NCI-H2081 treated with DMSO at 0.1 percent for 48 hours (cell line): ENCODE measurements at places on chromosomes 13 and 19.

GRCh38 chr13:53822136-53822535, 793.5 kb downstream of the OLFM4 start:
- DNase-seq, result no peak

GRCh38 chr13:102897371-102898138, 51.7 kb downstream of the ERCC5 start:
- no peak for DNase-seq

DNA sequence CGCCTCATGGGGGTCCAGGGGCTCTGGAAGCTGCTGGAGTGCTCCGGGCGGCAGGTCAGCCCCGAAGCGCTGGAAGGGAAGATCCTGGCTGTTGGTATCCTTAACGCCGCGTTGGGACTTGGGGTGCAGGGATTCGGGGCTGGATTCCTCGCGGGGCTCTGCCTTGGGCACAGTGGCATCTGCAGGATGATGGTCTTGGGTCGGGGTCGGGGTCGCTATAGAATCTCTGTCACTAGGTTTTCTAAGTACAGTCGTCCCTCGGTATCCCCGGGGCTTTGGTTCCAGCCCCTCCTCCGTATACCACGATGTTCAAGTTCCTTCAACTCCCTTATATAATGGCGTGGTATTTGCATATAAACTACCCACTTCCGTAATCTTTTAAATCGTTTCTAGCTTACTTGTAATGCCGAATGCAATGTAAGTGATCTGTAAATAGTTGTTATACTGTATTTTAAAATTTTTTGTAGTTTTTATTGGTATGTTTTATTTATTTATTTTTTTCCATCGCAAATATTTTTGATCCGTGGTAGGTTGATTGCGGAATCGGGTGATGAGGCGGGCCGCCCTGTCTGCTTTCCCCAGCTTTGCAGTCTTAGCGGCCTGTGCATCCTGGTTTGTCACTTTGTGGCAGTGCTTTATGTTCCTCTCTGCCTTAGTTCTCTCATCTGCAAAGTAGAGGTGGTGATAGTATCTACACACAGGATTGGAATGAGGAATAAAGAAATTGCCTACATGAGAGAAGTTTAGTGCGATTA, 606 bp downstream of the ERCC5 start:
- DNase-seq, result no peak

GRCh38 chr13:99403458-99403971, 96.3 kb upstream of the GPR183 start:
- DNase-seq, result no peak

GRCh38 chr13:94613051-94613450, 11.4 kb downstream of the GPR180 start:
- no peak for DNase-seq

GRCh38 chr13:42602906-42603305, 29.0 kb downstream of the TNFSF11 start:
- no peak for DNase-seq

DNA sequence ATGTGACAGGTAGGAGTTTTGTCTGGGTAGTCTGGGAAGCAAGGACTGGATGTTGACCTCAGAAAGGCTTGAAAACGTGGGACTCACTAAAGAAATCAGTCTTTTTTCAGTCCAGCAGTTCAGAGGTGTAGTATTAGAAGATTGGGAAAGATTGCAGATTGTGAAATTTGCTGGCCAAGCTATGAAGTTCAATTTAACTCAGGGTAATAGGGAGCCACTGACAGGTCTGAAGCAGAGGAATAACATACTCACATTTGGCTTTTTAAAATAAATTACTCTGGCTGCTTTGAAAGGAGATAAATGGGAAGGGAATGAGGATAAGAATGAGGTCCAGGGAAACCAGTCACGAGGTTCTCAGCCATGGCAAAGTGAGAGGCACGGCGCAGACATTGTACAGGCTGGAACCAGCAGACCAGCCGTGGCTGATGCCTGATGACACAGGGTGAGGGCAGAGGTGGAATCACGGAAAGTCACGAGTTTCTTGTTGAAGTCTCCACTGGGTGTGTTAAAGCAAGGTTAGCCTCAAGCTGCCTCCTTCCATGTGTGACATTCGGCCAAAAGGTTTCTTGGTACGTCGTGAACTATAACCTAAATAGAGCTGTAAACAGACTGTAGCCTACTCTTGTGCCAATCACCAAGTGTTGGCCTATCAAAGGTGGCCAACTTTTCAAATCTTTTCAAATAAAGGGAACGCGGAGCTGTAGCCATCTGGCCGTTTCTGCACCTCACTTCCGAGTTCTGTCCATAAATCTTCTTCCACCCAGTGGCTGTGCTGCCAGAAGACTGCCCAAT, 377.6 kb downstream of the IRS2 start:
- DNase-seq, result no peak

- no peak for DNase-seq
Measured at GRCh38 chr13:31733647-31734046, 5.7 kb upstream of the RXFP2 start.

DNA sequence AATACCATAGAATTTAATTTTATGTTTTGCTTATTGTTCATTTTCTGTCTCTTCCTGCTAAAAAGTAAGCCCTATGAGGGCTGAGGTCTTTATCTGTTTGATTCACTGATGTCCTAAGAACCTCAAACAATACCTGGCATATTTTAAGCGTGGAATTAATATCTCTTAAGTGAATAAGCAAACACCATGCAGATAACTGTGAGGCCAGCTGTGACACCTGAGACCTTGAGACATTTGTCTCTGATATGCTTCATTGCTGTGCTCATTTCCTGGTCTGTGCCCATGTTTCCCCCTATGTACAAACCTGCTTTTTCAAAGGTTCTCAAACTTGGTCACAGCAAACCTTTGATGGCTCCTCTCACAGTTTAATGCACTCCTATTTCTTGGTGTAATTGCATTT, 254.6 kb downstream of the COG6 start:
- no peak for DNase-seq

GRCh38 chr13:37109051-37109678, 3.7 kb upstream of the CSNK1A1L start:
- DNase-seq, result no peak

GRCh38 chr19:10625762-10626138, 397 bp downstream of the SLC44A2 start:
- DNase-seq, result no peak

DNA sequence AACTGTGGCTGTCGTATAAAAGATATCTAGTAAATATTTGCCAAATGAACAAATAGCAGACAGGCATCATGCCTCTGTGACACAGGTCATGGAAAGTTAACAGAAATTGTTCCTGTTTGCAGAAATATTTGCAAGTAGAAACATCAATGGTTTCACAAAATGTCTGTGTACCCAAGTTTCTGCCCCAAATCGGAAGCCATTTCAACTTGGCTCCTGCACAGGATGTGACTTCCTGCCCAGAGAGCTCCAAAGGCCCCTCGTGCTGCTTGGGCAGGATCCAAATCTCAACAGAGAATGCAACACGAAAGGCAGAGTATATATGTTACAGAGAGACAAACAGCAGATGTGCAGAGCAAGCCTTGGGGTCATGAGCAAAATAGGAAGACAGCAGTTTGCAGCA, 95.5 kb upstream of the SERP2 start:
- no peak for DNase-seq

DNA sequence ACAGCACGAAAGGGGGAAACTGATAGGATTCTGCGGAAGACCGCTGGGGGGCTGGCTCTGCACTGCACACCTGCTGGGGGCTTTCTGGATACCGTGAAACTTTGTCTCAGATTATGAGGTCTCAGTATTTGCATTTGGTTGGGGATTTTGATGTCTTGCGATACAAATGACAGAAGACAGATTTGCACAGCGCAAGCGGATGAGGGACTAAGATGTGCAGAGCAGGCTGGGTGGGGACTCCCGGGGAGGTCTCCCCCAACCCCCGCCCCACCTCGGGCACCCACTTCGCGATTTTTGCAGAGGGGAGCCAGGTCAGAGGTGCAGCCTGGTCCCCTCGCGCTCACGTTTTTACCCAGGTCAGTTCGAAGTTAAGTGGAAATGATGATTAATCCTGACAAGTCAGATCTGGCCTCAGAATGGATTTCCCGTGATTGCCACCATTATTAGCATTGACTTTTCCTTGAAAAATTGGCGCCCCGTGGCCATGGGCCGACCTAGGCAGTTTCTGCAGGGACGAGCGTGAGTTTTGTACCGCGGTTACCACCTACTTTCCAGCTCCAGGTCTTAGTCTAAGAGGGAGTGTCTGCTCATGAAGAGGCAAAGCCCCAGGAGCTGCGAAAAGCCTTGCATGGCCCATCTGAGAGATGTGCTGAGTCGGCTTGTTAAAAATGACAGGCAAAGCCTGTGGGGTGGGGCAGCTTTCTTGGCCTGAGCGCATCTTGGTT, 1.3 kb upstream of the GJB2 start:
- no peak for DNase-seq

DNA sequence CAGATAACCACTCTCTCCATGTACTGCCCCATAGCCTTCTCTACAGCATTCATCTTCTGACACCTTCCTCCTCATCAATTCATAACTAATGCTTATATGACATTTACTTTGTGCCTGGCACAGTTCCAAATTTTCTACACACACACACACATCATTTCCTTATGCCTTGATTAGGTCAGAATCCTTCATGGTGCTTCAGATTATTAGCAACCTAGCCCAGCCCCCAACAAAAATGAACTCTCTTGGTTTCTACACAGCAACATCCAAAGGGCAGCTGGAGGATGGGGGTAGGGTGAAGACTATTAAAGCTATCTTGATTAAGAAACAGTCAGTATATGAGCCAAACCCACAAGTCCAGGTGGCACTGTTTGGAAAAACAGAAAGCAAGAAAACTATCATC, 3.7 kb downstream of the RUBCNL start:
- DNase-seq, result no peak

GRCh38 chr13:37138926-37139325, 33.5 kb upstream of the CSNK1A1L start:
- DNase-seq, result no peak

DNA sequence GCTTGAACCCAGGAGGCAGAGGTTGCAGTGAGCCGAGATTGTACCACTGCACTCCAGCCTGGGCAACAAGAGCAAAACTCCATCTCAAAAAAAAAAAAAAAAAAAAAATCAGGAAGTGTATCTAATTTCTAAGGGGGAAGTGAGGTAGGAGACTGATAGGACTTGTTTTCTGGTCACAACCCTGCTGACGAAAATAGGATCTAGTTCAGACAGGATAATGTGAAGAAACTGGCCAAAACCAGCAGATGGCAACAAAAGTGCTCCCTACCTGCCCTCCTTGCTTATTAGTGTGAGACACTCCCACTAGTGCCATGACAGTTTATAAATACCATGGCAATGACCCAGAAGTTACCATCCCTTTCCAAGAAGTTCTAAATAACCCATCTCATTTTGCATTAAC, 36.0 kb upstream of the KPNA3 start:
- no peak for DNase-seq

DNA sequence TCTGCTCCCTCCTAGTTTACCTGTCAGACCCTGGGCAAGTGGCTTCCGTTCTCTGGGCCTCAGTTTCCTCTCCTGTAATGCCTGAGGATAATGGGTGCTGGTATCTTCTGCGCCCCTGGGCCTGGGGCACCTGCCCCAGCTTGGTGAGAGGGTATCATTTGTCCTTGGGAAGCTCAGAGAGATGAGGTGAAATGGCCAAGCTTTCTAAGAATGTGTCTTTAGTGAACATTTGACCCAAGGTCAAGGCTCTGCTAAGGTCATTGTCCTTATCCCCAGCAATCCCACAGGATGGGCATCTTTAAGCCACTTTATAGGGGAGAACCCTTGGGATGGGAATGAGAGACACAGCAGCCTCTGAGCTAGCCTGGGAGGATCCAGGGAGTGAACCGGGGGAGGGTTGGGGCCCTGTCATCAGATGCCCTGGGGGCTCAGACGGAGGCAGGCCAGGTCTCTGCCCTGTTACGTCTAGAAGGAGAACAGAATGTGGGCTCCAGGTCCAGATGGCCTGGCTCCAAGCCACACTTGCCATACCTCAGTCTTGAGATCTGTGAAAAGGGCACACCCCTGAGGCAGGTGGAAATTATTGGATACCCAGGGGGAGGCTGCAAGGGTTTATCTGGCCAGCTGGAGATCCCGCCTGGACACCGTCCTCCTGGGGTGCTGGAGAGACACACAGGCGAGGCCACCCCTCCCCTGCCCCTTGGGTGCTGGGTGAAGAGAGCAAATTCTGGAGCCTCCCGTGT, 1.1 kb upstream of the NFIC start:
- no peak for DNase-seq

- no peak for DNase-seq
Measured at GRCh38 chr13:41823476-41823875, 137.4 kb downstream of the VWA8 start.

GRCh38 chr19:8451885-8452284, 7.1 kb downstream of the HNRNPM start:
- no peak for DNase-seq

DNA sequence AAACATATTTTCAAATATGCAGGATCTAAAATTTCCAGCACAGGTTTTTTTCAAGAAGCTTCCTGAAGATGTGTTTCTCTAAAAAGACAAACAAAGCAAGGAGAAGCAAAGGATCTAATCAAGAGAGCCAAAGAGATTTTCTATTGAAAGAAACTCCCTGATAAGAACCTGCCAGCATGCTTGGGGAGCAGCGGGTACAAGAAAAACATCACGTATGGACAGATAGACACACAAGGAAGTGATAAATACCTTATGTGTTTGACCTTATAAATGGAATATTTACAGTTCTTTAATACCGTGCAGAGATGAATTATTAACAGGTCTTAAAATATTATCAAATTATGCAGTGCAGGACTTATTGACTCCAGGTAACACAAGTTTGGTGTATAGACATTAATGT, 562.1 kb downstream of the DACH1 start:
- DNase-seq, result no peak

- DNase-seq, result no peak
Measured at GRCh38 chr19:39890755-39891551, 43.5 kb downstream of the FCGBP start.

DNA sequence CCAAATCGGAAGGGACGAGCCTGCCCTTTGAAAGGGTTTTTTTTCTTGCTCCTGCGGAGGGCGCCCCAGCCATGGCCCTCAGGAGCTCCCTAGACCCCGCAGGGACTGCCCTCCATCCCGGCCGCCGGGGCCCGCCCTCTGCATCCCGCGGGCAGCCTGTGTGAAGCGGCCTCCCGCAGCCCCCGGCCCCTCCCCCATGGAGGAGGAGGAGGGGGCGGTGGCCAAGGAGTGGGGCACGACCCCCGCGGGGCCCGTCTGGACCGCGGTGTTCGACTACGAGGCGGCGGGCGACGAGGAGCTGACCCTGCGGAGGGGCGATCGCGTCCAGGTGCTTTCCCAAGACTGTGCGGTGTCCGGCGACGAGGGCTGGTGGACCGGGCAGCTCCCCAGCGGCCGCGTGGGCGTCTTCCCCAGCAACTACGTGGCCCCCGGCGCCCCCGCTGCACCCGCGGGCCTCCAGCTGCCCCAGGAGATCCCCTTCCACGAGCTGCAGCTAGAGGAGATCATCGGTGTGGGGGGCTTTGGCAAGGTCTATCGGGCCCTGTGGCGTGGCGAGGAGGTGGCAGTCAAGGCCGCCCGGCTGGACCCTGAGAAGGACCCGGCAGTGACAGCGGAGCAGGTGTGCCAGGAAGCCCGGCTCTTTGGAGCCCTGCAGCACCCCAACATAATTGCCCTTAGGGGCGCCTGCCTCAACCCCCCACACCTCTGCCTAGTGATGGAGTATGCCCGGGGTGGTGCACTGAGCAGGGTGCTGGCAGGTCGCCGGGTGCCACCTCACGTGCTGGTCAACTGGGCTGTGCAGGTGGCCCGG, 815 bp downstream of the MAP3K10 start:
- no peak for DNase-seq

- no peak for DNase-seq
Measured at GRCh38 chr19:12769689-12770088, 5.7 kb downstream of the HOOK2 start.

GRCh38 chr13:113584205-113584869, at the start of gene TFDP1:
TSS of gene TFDP1 (plus strand) at chr13:113584753. CDS start at chr13:113585838, 1,085 bp downstream.
- peak; percentile 34 for DNase-seq
